ENCODE measurements at places on chromosomes 13 and 19.

DNA sequence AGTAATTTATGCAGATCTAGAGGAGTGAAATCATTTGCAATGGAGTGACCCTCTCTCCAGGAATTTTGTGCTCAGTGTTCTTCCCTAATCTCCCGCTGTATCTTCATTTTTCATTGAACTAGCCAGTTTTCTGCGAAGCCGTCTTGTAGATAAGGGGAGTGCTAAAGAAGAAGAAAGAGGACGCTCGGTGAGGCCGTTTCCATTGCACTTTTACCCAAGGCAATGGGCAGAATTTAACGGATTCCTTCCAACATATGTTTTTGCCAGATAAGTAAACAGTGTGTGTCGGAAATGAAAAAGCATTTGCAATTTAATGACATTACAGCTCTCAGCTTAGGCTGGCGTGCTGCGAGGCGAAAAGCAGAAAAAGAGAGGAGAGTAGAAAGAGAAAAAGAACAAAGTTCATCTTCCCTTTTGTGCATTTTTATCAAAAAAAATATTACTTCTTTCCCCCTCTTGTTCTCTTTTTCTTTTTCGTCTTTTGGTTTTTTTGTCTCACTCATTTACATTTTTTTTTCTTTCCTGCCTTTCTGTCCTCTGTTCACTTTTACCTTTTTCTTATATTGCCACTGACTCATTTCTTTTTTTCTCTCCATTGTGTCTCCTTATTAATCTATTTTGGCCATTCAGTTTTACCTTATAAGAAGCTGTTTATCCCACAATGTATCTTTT lies 49.9 kb downstream of the SOX21 start:
- no peak for DNase-seq

- DNase-seq: no peak
Observed at GRCh38 chr13:31591642-31592233, 147.6 kb upstream of the RXFP2 start.

DNA sequence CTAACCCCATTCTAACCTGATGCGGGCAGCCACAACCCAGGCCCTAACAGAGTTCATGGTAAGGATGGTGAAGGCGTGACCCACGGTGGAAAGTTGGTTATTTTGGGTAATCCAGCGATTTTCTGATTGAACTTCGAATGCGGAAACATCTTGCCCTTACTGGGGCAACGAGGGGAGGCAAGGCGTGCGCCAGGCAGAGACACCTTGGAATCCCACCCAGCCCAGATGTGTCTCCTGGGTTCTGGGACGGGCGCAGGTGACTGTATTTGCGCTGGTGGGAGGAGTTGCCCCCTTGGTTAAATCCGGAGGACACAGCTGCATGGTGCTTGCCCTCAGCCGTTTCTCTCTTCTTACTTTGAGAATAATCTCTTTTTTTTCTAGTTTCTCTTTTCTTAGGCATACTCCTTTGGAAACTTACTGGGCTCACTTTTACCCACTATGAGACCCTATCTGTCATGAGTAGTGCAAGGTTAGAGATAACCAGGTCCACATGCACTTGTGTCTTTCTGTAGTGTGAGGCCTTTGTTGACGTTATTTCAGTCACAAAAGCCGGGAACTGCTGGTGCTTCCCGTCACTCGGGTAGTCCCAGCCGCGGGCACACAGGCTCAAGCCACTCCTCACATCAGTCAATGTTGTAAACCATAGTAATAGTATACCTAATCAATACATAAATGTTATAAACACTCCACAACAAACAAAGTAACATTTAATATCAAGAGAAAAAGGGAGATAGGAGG lies 81.5 kb downstream of the ATP11A start:
- DNase-seq: no peak

DNA sequence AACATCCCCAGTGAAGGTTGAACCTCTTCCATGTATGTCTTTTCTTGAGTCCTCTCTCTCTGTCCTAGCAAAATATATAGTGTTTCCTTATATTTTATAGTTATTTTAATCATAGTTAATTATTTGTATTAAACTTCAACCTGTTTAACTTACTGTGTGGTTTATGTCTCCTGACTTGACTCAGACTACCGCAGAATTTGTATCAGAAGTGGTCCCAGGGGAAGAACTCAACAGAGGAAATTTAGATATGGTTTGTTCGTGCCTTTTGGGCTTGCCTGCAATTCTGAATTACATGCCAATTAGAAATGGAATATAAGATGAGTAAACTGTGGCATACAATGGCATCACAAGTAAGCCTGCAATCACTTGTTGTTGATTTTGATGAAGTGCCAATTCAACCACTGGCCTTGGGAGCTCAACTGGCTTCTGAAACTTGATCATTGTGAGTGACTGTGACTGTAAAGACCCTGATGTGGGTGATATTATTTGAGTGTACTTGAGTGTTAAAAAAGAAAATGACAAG lies 1459.5 kb upstream of the PCDH20 start:
- no peak for DNase-seq

DNA sequence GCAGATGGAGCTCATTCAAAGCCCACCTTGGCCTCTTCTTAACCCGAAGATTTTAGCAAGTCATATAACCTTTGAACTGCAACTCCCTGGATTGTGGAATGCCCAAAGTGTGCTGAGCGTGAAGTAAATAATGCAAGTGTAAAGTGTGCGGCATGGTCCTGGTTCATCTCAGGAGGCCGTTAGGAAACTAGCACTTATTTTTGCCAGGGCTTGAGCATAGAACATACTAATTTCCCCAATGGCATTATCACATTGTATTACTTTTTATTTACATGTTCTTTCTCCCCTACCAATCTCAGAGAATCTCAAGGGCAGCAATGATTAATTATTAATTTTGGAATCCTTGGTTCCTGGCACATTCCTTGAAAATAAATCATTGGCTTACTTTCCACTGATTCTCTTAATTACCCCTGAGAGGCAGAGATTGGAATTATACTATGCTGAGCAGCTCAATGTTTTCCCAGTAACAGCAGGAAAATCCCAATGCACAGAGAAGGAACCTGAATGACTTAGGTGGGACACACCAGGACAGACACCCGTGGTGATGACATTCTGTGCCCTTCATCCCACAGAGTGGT lies 128.8 kb upstream of the GJB6 start:
- no peak for DNase-seq

DNA sequence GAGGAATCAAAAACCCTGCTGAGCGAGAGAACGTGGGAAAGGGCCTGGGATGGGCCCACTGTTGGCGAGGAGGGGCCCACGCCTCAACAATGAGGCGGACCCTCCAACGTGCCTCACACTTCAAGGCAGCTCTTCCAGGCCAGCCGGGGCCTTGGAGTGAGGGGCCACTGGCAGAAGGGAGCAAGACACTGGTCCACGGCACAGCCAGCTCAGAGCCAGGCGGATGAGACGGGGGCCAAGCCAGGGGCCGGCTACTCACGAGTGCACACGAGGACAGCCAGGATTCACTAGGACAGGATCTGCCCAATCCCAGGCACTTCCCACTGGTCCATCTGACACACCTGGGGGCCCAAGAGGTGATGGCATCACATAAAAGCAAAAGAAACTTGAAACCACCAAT lies 20.5 kb downstream of the ELL start:
- no peak for DNase-seq

- no peak for DNase-seq
Observed at GRCh38 chr19:53131085-53131590, 1.6 kb downstream of the ZNF415 start.

- no peak for DNase-seq
Observed at GRCh38 chr13:23987331-23987894, 90.1 kb upstream of the C1QTNF9B start.

DNA sequence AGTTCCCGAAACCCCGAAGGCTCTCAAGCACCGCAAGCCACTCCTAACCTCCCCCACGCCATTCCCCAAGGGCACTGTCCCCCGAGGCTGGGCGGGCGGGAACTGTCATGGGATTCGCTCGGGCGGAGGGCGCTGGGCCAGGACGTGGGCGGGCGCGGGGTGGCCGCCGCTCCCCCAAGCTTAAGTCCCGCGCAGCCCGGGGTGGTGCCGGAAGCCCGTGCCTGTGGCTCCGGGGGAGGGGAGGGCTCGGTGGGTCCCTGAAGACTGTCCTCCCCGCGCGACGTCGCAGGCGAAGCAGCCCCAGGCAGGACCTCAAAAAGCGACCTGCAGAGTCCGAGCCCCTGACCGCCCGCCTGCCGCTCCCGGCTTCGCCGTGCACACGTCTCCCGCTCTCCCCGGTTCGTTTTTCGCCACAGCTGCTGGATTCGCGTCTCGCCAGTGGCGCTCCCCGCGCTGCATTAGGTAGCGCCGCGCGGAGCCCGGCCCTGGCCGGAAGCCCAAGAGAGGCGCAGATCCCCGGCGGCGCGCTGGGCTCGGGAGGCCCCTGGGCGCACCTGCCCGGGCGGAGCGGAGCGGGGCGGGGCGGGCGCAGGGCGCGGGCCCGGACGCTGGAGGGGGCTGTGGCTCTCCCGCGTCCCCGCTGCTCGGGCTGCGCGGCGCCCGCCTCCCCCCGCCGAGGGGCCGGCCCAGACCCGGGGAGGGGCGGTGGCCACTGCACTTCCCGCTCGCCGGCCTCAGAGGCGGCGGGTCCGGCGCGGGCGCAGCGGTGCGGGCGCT lies at the start of gene FARP1:
FARP1 (plus strand) TSS at position 715 of the 777 bp plus-strand sequence. CDS start 70,149 bp downstream, outside the sequence.
- DNase-seq: peak; percentile 1

- no peak for DNase-seq
Observed at GRCh38 chr13:73531014-73531413, 472.2 kb downstream of the KLF5 start.

DNA sequence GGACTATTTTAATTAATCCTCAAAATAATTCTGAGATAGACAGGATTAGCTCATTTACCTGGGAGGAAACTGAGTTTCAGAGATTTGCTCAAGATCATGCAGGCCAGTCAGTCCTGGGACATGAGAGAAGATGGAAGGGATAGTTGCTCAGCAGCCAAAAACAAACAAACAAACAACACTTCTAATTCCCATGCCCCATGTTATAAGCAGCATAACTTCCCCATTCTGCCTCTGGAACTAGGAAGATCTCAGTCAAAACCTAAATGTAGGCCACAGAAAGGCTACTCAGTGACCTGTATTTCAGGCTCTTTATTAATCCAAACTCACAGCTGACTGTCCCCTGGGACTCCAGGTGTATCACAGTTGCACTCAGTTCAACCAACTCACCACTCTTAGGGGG lies 489.2 kb upstream of the NBEA start:
- DNase-seq: no peak

DNA sequence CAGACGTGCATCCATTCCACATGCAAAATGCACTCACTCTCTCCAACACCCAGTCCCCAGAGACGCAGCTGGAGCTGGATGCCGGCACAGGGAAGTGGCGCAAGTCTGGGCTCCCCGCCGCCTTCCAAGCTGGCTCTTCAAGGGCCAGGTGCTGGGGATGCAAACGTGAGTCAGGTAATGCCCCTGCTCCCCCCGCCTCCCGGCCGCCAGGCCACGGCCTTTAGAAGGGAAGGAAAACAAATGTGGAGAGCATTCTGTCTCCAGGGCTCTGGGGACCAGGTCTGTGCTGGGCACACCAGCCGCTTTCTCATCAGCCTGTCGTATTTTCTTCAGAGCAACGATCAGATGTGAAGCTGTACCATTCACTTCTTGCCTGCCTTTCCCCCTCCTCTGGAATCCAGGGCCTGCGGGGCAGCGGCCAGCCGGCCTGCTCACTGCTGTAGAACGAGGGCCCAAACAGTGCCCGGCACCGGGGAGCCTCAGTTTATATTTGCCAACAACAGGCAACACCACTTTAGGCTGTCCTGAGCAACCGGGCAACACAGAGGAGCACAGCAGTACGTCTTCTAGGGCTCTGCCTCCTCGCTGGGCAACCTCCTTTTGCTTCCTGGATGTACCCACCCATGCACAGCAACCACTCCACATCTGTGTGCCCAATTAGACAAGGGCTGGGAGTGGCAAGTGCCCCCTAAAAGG lies 3.8 kb downstream of the RAB20 start:
- DNase-seq: no peak

GRCh38 chr13:21383090-21383489 lies 76.0 kb downstream of the ZDHHC20 start:
- no peak for DNase-seq

GRCh38 chr19:2495651-2496316 lies 19.9 kb downstream of the GADD45B start:
- no peak for DNase-seq

GRCh38 chr13:100491164-100491842 lies 97.3 kb downstream of the GGACT start:
- no peak for DNase-seq

GRCh38 chr19:14073925-14074838 lies 1.6 kb downstream of the MISP3 start:
- no peak for DNase-seq

- DNase-seq: peak; percentile 63
Observed at GRCh38 chr19:46428239-46429135, at the start of gene PNMA8C. Gene PNMA8C, minus strand, starts transcription at chr19:46428936. Its CDS starts 577 bp downstream, at chr19:46428359.

- DNase-seq: no peak
Observed at GRCh38 chr19:32357720-32358119, 12.3 kb downstream of the ZNF507 start.

DNA sequence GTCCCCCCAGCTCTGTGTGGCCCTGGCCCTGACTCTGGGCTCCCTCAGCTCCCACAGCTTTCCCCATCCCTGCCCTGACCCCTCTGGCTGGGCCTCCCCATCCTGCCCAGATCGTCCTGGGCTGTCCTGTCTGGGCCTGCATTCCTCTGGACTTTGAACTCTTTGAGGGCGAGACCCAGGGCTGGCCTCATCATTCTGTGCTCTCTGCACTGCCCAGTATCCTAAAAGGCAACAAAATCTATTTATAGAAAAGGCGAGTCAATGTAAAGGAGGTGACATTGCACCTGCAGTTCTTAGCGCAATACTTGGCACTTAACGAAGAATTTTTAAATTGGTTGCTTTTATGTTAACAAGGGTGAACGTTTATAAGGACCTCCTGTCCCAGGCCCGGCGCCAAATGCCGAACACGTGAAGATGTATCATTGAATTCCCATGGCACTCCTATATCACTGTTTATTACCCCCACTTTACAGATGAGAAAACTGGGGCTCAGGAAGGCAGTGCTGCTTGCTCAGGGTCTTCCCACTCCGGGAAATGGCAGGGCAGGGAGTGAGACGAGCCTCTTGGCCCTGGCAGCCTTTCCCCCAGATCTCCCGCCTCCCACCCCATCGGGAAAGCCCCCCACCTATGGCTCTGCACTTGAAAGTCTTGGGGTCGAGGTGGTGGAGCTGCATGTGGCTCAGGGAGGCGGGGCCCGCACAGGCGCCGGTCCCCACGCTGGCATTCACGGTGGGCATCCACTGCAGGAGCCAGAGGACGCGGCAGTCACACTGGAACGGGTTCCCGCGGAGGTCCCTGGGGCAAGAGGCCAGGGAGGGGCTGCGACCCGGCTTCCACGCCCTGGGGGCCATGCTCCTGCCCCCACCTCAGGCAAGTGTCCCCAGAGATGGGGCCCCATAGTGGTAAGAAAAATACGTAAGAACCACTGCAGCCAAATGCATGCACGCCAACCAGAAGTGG lies 3.8 kb downstream of the LGI4 start:
- DNase-seq: no peak

DNA sequence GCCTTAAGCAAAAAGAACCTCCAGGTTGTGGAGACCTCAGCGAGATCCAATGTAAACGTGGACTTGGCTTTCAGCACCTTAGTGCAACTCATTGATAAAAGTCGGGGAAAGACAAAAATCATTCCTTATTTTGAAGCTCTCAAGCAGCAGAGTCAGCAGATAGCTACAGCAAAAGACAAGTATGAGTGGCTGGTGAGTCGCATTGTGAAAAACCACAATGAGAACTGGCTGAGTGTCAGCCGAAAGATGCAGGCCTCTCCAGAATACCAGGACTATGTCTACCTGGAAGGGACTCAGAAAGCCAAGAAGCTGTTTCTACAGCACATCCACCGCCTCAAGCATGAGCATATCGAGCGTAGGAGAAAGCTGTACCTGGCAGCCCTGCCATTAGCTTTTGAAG lies 58.5 kb downstream of the ARHGAP35 start:
- no peak for DNase-seq
